Cardiac muscle cell (in vitro differentiated cells and primary cell): ENCODE measurements at places on chromosomes 5 and 9. TPM values are rescaled to one million over a fixed set of nuclear protein-coding genes. Genes with fewer than 3 reads are reported as not detected.

DNA sequence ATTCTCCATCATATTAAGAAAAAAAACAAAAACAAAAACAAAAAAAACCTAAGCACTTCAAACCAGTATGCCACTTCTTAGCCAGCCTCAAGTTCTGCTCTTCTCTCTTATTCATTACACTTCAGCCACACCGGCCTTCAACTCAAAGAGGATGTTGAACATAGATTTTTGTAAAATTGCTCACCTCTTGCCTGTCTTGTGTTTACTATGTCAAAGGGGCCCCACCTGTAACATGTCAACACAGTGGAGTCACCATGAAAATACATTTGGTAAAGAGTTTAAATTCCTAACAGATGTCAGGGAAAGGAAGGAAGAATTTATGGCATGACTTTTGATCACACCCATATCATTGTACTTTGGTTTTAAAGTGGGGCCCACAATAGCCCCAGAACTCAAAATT is 121.1 kb upstream of the GHR start:
- no peak for DNase-seq

DNA sequence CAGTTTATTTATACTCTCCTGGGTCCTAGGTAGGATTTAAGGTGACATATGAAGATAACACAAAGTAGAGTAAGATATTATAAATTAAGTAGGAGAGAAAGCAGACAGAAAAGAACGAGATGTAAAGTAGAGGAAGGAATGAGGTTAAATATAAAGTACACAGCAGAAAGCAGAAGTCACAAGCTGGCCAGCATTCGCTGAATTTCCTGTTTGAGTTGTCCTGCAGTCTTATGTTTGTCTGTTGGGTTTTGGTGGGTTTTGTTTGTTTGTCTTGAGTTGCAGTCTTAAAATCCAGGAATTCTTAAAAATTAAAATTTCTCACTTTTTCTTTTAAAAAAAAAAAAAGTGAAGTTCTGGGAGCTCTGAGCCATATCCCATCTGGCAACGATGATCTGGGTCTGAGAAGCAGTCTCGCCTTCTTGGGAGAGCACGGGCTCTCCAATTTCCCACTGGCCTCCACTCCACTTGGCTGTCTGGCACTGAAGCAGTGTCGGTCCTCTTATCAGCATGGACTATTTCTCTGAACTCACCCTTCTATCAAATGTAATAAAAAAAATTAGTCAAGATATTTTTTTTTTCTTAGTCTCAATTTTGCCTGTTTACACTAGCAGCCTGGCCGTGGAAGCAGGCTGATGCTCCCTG is 2.0 kb downstream of the S100Z start:
- peak; percentile 31 for DNase-seq

DNA sequence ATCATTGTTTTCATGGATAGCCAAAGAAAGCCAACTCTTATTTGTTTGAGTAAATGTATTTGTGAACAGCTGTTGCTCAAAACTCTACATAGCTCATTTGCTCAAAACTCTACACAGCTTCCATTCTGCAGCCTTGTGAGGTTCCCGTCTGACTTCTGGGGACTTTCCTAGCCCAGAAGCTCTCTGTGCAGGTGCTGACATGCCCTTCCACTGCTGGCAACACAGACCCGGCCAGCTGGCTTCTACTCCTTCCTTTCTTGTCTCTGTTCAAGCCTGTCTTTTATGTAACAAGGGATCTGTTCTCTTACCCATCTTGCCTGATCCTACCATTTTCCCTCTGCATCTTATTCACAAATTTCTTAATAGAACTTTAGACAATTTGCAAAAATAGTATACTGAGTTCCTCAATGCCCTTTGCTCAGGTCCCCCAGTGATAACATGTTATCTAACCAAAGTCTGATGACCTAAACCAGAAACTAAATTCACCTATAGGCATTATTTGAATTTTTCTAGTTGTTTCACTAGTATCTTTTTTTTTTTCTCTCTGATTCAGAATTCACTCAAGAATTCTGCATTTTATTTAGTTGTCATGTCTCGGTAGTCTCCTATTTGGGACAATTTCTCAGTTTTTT is 556.5 kb upstream of the SEMA6A start:
- DNase-seq = no peak

DNA sequence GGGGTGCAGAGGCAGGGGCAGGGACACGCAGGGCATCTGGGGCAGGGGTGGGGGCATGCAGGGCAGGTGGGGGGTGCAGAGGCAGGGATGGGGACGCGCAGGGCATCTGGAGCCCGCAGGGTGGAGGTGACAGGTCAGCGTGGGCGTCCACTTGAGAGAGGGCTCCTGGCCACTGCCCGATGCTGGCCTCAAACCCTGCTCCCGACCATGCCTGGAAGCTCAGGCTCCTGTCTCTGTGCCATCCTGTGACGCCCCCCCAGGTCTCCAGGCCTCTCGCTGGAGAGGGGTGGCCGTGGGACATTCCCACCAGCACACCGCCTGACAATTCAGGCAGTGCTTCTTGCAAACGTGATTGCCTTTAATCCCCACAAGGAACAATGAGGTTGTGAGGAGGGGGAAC is 33.0 kb downstream of the ZDHHC11B start:
- DNase-seq = no peak

GRCh38 chr9:4114569-4115505 is 185.0 kb downstream of the GLIS3 start:
- DNase-seq = peak; percentile 63

The PCDHGB4 gene
- 9.9 and 12.5 TPM in 2 replicates for polyA plus RNA-seq

GRCh38 chr5:52784737-52785136 is 3.0 kb upstream of the ITGA1 start:
- no peak for DNase-seq

GRCh38 chr9:93083592-93084470 is 12.2 kb upstream of the CARD19 start:
- no peak for DNase-seq

The IFNA13 gene
- polyA plus RNA-seq = not detected in 2 replicates

- peak; percentile 57 for DNase-seq
Measured at GRCh38 chr5:103259705-103260355, 1.3 kb downstream of the MACIR start.

The ANKRD33B gene
- polyA plus RNA-seq = 5.7 and 11.8 TPM in 2 replicates

GRCh38 chr5:175738126-175738525 is 80.3 kb downstream of the HRH2 start:
- DNase-seq = no peak

DNA sequence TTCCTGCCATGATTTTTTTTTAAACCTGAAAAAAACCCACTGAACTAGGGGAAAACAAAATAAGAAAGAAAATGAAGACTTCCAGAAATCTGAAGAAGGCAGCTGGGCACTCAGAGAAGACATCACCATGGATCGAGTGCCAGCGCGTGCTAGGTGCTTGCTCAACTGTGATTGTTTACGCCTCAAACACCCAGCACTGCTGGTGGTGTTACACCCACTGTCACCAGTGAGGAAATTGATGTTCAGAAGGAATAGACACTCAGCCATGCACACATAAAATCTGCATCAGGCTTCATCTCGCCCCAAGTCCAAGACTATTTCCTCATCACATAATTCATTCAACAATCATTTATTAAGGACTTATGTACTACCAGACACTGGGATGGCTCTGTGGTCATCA is 82.1 kb downstream of the HRH2 start:
- no peak for DNase-seq

GRCh38 chr5:173781816-173782670 is 106.1 kb upstream of the CPEB4 start:
- peak; percentile 93 for DNase-seq
